ENCODE measurements at places on chromosomes 11 and 22. TPM values are rescaled to one million over a fixed set of nuclear protein-coding genes. Genes with fewer than 3 reads are reported as not detected.
A peak's percentile ranks its signal among the peaks of the same experiment; 100 is the strongest.

The RPL27A gene
- total RNA-seq: 1,152 TPM

The TMEM123 gene
- 76.7 TPM for total RNA-seq

The OR2D2 gene
- total RNA-seq: 0.26 TPM

- DNase-seq: no peak
- peak overlapping the region; percentile 92 for H3K4me3 ChIP-seq
- no peak overlapping the region for H3K27ac ChIP-seq
- no peaks in the 10 kb centered on the region for H3K4me1 ChIP-seq
These were observed 463 bp downstream of the RAD9A start for GRCh38 chr11:67392183-67392715.

DNA sequence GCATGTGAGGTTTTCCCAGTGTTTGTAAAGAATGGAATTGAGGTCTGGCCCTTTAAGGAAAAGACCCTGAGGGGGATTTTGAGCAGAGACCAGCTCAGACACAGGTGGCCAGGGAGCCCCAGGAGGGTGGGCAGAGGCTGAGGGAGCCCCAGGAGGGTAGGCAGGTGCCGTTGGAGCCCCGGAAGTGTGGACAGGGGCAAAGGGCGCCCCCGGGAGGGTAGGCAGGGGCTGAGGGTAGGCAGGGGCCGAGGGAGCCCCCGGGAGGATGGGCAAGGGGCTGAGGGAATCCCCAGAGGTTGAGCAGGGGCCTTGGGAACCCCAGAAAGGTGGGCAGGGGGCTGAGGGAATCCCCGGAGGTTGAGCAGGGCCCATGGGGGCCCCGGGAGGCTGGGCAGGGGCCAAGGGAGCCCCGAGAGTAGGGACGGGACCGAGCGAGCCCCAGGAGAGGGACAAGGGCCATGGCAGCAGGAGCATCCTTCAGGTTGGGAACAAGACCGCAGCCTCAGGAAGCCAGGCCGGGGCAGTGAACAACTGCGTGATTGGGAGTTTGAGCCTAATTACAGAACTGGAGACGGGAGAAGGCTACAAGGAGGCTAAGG, 292.0 kb downstream of the BRD1 start:
- H3K27ac ChIP-seq: peak overlapping the region; percentile 94
- H3K4me3 ChIP-seq: peak overlapping the region; percentile 55

DNA sequence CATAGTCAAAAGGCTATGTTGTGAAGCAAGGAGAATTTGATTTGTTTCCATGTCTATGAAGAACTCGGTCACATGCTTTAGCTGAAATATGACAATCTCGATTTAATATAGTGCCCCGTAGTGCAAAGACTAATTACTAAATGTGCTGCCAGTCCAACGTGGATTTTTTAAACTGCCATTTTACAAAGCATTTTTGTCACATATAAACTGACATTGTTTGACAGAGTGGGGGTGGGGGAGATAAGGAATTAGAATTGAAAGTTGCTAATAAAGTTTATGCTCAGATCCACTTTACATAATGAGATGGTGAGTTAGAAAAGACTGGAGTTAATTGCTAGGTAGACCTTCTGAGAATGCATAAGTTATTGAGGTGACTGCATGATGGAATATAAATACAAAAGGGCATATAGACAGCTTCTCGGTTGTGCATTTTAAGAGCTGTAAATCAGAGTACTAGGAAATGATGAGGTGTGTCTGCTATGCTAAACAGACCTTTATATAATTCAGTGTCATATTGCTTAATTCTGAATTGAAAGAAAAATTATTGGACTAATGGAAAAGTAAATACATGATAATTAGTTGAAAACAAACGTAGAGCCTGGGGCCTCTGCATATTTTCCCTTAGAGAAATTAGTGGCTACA, 158.9 kb upstream of the MTNR1B start:
- no peak overlapping the region for H3K4me3 ChIP-seq
- no peak overlapping the region for H3K27ac ChIP-seq
- H3K27me3 ChIP-seq: no peaks in the 10 kb centered on the region
- no peaks in the 10 kb centered on the region for H3K4me1 ChIP-seq
- no peak for DNase-seq
- H3K36me3 ChIP-seq: peaks cover 7% of the 10 kb centered on the region

The PTPRJ gene
- 10.6 TPM for total RNA-seq

Measured in H9 (cell line).